ENCODE measurements at places on chromosomes 4 and X. TPM values are rescaled to one million over a fixed set of nuclear protein-coding genes. Genes with fewer than 3 reads are reported as not detected.

The CT47B1 gene
- polyA plus RNA-seq: not detected

The STOX2 gene
- polyA plus RNA-seq: 0.69 TPM

The CENPI gene
- not detected for polyA plus RNA-seq

The NKX6-1 gene
- not detected for polyA plus RNA-seq

The CETN2 gene
- polyA plus RNA-seq: 121 TPM

The TEX13D gene
- polyA plus RNA-seq: not detected

The GCNA gene
- polyA plus RNA-seq: 1.6 TPM

The LONRF3 gene
- polyA plus RNA-seq: 0.67 TPM

The NLGN3 gene
- 0.97 TPM for polyA plus RNA-seq

The C4orf51 gene
- polyA plus RNA-seq: not detected

The PLAC1 gene
- polyA plus RNA-seq: not detected

The OTC gene
- not detected for polyA plus RNA-seq

The DDX53 gene
- not detected for polyA plus RNA-seq

The CFI gene
- polyA plus RNA-seq: 191 TPM

The ADH7 gene
- not detected for polyA plus RNA-seq

The ELOVL6 gene
- polyA plus RNA-seq: 21.5 TPM

The FAM9B gene
- polyA plus RNA-seq: not detected

The PAGE2B gene
- not detected for polyA plus RNA-seq

The ZNF674 gene
- polyA plus RNA-seq: 1.4 TPM

The PABPC4L gene
- 0.47 TPM for polyA plus RNA-seq

The TNMD gene
- 2.6 TPM for polyA plus RNA-seq

The ASMT gene
- polyA plus RNA-seq: not detected

The TMEM156 gene
- polyA plus RNA-seq: 1.8 TPM

The AVPR2 gene
- 22.1 TPM for polyA plus RNA-seq

The AWAT2 gene
- not detected for polyA plus RNA-seq

The XAGE1A gene
- not detected for polyA plus RNA-seq

The CASK gene
- polyA plus RNA-seq: 15.9 TPM

The TENM3 gene
- polyA plus RNA-seq: 0.58 TPM

The ARHGAP24 gene
- 78.1 TPM for polyA plus RNA-seq

The HEPH gene
- polyA plus RNA-seq: 6.2 TPM

The RAB33A gene
- not detected for polyA plus RNA-seq

The GRIPAP1 gene
- 24.0 TPM for polyA plus RNA-seq

The TSPAN6 gene
- polyA plus RNA-seq: 60.1 TPM

The PNMA5 gene
- polyA plus RNA-seq: not detected

The MYOZ2 gene
- 0.77 TPM for polyA plus RNA-seq

The CT47A1 gene
- not detected for polyA plus RNA-seq

The TMPRSS11D gene
- not detected for polyA plus RNA-seq

The MAP3K15 gene
- polyA plus RNA-seq: 5.0 TPM

The CXorf49 gene
- not detected for polyA plus RNA-seq

The F11 gene
- polyA plus RNA-seq: 15.7 TPM

All from kidney (tissue), 22 donors.